Right lobe of liver (tissue), 6 donors: ENCODE measurements at places on chromosomes 16 and 17. TPM values are rescaled to one million over a fixed set of nuclear protein-coding genes. Genes with fewer than 3 reads are reported as not detected.

- H3K36me3 ChIP-seq = no peaks in the 10 kb centered on the region
- H3K27me3 ChIP-seq = no peaks in the 10 kb centered on the region
- DNase-seq = no peak
- H3K4me3 ChIP-seq = no peak overlapping the region
- H3K27ac ChIP-seq = no peak overlapping the region
- H3K4me1 ChIP-seq = no peaks in the 10 kb centered on the region
Observed at GRCh38 chr17:22233382-22233781, 541.1 kb downstream of the KCNJ18 start.

- H3K27ac ChIP-seq = no peak overlapping the region
- H3K4me3 ChIP-seq = no peak overlapping the region
- H3K36me3 ChIP-seq = no peaks in the 10 kb centered on the region
- no peaks in the 10 kb centered on the region for H3K4me1 ChIP-seq
- no peaks in the 10 kb centered on the region for H3K27me3 ChIP-seq
Observed at GRCh38 chr16:86828653-86829052, 250.3 kb downstream of the FOXL1 start.

DNA sequence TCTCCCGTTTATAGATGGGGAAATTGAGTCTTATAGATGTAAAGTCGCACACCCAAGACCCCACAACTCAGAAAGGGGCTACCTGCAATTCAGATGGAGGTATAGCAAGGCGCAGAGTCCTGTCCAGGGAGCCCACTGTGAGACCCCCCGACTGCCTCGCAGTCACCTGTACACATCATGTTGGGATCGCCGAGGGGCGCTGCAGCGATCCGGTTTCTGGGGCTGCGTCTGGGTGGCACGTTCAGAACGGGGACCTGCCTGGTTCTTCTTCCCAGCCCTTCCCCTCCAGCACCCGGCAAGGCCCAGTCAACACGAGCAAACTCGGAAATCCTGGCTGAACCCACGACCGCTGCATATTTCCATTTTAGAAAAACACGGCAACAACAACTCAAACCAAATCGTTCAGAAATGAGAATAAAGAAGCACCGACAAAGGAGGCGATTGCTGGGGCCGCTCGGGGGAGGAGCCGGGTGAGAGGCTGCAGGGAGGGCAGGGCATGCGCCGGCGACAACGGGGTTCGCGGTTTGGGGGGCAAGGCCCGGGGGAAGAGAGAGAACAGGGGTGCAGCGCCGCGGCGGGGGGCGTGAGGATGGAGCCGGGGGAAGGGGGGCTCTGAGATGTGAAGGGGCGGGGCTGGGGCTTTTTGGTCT, 643 bp downstream of the HSDL1 start:
- no peaks in the 10 kb centered on the region for H3K36me3 ChIP-seq
- H3K27me3 ChIP-seq = no peaks in the 10 kb centered on the region
- H3K4me3 ChIP-seq = peak overlapping the region; percentile 87
- DNase-seq = peak; percentile 46
- peak overlapping the region; percentile 75 for H3K27ac ChIP-seq
- H3K4me1 ChIP-seq = peaks cover 4% of the 10 kb centered on the region

DNA sequence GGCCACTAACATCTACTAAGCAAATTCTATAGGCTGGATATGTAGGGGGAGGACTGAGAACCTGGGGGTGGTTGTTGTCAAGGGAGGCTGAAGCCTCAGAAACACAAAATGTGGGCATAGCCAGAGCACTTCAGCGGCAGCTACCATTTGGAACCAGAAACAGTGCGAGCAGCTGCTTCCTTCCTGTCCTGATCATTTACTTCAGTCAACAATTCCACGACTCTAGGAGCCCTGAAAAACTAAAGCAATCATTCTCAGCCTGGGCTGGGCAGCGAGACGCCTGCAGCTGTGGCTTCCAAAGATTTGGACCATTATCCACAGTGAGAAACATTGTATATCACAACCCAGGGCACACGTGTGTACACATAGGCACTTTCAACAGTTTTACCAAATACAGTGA, 93.9 kb upstream of the WSCD1 start:
- no peak for DNase-seq
- H3K4me3 ChIP-seq = no peak overlapping the region
- no peaks in the 10 kb centered on the region for H3K36me3 ChIP-seq
- no peak overlapping the region for H3K27ac ChIP-seq
- H3K4me1 ChIP-seq = no peaks in the 10 kb centered on the region

CTF1 gene
- 0.74 TPM for total RNA-seq

ZFPM1 gene
- 4.6 TPM for total RNA-seq

DLX3 gene
- total RNA-seq = not detected
